ENCODE measurements at places on chromosomes 5 and 9. TPM values are rescaled to one million over a fixed set of nuclear protein-coding genes. Genes with fewer than 3 reads are reported as not detected.

GRCh38 chr5:14582797-14583137, 1.2 kb downstream of the OTULINL start:
- H3K36me3 ChIP-seq: no peaks in the 10 kb centered on the region
- H3K4me3 ChIP-seq: peak overlapping the region; percentile 74
- H3K27ac ChIP-seq: peak overlapping the region; percentile 62
- H3K4me1 ChIP-seq: no peaks in the 10 kb centered on the region

GRCh38 chr5:96149546-96149945, 187.9 kb upstream of the ELL2 start:
- H3K36me3 ChIP-seq: no peaks in the 10 kb centered on the region
- DNase-seq: no peak
- H3K4me1 ChIP-seq: no peaks in the 10 kb centered on the region
- H3K27ac ChIP-seq: no peak overlapping the region

GRCh38 chr9:131033269-131034224, 24.6 kb downstream of the LAMC3 start:
- H3K4me1 ChIP-seq: no peaks in the 10 kb centered on the region
- no peaks in the 10 kb centered on the region for H3K36me3 ChIP-seq
- H3K27me3 ChIP-seq: no peaks in the 10 kb centered on the region
- no peak for DNase-seq
- H3K4me3 ChIP-seq: no peak overlapping the region
- H3K27ac ChIP-seq: no peak overlapping the region

- no peaks in the 10 kb centered on the region for H3K27me3 ChIP-seq
These were observed 102.7 kb downstream of the HSPA4 start for GRCh38 chr5:133154274-133155075.

- no peak overlapping the region for H3K4me3 ChIP-seq
- H3K36me3 ChIP-seq: peaks cover 34% of the 10 kb centered on the region
- no peak overlapping the region for H3K27ac ChIP-seq
- no peak for DNase-seq
- H3K27me3 ChIP-seq: no peaks in the 10 kb centered on the region
These were observed 8.2 kb downstream of the SQSTM1 start for GRCh38 chr5:179828756-179829421.

DNA sequence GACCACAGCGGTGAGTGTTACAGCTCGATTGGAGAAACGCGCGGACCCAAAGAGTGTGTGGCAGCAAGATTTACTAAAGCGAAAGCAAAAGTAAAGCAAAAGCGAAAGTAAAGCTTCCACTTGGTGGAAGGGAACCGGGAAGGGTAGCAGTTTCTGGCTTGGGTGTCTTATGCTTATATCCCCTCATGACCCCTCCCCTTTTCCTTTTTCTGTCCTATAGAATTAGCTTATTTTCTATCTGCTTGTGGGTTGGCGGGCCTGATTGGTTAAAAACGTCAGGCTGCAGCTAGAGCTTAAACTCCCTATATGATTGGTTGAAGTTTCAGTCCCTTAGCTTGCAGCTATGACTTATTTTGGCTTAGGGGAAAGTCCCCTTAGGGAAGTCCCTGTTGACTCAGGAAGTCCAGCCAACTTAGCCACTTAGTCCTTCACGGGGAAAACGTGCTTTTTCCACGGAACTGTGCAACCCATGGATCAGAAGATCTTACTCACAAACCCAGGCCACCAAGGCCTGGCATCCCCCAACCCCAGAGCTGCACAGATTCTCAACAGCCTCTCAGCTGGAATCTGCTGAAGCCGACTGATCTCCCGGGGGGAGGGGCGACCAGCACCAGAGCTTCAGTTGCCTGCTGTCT, 114.2 kb upstream of the ADAMTS16 start:
- no peak for DNase-seq
- no peaks in the 10 kb centered on the region for H3K27me3 ChIP-seq
- H3K27ac ChIP-seq: no peak overlapping the region
- H3K4me3 ChIP-seq: no peak overlapping the region
- H3K36me3 ChIP-seq: no peaks in the 10 kb centered on the region
- no peaks in the 10 kb centered on the region for H3K4me1 ChIP-seq

GRCh38 chr9:131693651-131694597, 46.0 kb downstream of the RAPGEF1 start:
- no peak for DNase-seq
- no peaks in the 10 kb centered on the region for H3K27me3 ChIP-seq
- H3K36me3 ChIP-seq: no peaks in the 10 kb centered on the region
- H3K4me3 ChIP-seq: no peak overlapping the region

- H3K36me3 ChIP-seq: no peaks in the 10 kb centered on the region
- H3K27me3 ChIP-seq: no peaks in the 10 kb centered on the region
- DNase-seq: no peak
- no peak overlapping the region for H3K4me3 ChIP-seq
- H3K27ac ChIP-seq: no peak overlapping the region
- H3K4me1 ChIP-seq: no peaks in the 10 kb centered on the region
These were observed 57.1 kb downstream of the SUB1 start for GRCh38 chr5:32642276-32643002.

- no peak overlapping the region for H3K4me3 ChIP-seq
- no peaks in the 10 kb centered on the region for H3K27me3 ChIP-seq
- H3K36me3 ChIP-seq: no peaks in the 10 kb centered on the region
- no peak overlapping the region for H3K27ac ChIP-seq
These were observed 280.2 kb downstream of the IRX2 start for GRCh38 chr5:2471152-2471879.

DNA sequence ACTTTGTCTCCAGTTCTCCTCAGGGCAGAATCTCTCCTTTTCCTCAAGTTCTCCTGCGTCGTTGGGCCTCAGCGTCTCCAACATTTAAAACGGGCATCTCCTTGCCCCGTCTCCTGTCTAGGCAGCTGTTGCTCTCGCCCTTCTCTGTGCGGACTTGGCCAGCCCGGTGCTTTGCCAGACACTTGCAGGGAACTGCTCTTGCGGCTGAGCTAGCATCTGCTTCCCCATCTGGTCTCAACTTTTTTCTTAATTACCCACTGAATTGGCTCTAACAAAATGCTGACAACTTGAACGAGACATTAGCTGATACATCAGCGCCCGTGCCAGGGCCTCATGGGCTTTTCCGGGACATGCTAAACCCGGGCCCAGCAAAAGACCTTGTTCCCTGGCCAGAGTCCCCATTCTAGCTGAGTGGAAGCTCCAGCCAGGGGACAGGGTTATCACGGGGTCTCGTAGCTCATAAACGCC, 25.1 kb downstream of the ZNF618 start:
- no peaks in the 10 kb centered on the region for H3K36me3 ChIP-seq
- H3K27ac ChIP-seq: no peak overlapping the region
- H3K27me3 ChIP-seq: no peaks in the 10 kb centered on the region
- no peak for DNase-seq
- H3K4me3 ChIP-seq: no peak overlapping the region
- no peaks in the 10 kb centered on the region for H3K4me1 ChIP-seq

DNA sequence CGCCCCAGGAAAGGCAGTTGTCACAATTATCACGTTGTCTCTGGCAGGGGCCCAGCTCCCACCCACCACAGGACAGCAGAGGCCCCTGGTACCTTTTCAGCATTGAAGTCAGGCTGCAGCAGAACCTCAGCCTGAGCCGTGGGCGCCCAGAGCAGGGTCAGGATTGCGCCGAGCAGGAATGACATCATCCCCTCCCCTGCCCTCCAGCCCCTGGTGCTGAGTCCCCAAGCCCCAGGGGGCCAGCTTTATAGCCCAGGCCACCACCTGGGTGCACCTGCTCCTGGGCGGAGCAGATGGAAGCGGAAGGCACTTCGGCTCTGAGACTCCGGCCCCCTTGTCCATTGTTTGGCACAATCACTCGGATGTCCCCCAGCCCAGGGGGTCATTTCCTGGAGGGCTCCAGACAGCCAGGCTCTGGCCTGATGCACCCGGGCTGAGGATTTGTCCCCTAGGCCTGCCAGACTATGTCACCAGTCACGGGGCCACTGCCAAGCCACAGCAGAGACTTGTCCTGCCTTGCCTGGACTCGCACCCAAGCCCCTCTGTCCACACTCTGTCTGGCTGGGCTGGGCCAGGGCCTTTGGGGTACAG, at the start of gene LCN15:
TSS of gene LCN15 (minus strand) at position 218 of the 591 bp plus-strand sequence. CDS start at position 188, 30 bp downstream.
- no peak within 1 kb of the TSS for H3K27ac ChIP-seq
- no peak within 1 kb of the TSS for H3K4me3 ChIP-seq

DNA sequence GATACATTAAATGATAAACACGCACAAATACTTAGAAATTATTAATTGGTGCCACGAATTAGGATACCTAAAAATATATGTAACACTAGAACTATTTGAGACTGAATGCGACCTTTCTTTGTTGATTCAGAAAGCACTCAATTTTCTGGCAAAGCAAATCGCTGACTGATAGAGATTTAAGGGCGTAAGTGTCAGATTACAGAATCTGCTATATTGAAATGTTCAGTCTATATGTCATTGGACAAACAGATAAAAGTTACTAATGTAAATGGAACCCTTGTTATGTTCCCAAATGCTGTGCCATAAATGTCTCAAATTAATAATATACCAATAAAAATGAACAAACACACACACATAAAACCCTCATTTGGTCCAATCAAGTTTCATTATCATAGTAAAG, 137.9 kb downstream of the MPDZ start:
- no peaks in the 10 kb centered on the region for H3K4me1 ChIP-seq
- H3K27me3 ChIP-seq: no peaks in the 10 kb centered on the region
- no peak overlapping the region for H3K4me3 ChIP-seq
- DNase-seq: no peak

GRCh38 chr5:126124706-126125345, 298.4 kb upstream of the GRAMD2B start:
- no peak for DNase-seq
- H3K4me3 ChIP-seq: no peak overlapping the region
- H3K4me1 ChIP-seq: no peaks in the 10 kb centered on the region

- H3K4me3 ChIP-seq: no peak overlapping the region
- H3K36me3 ChIP-seq: no peaks in the 10 kb centered on the region
- H3K27me3 ChIP-seq: no peaks in the 10 kb centered on the region
- H3K4me1 ChIP-seq: peaks cover 20% of the 10 kb centered on the region
These were observed 162.0 kb downstream of the C9orf50 start for GRCh38 chr9:129458663-129459546.

DNA sequence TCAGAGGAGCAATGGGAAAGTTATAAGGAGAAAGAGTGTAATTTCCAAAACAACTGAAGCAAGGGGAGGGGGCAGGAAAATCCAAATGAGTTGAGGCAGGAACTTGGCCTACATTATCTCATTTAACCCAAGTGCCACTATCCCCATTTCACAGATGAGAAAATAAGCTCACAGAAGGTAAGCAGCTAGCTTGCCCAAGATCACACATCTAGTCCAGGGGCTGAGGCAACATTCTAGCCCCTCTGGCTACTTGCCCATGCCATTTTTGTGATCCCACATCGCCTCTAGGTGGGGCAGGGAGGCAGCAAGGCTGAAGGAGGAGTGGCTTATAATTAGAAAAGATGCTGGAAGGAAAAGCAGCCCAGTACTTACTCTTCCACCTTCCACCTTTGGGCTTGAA, 2.6 kb upstream of the PSIP1 start:
- H3K36me3 ChIP-seq: no peaks in the 10 kb centered on the region
- no peak overlapping the region for H3K4me3 ChIP-seq
- H3K4me1 ChIP-seq: no peaks in the 10 kb centered on the region
- no peak overlapping the region for H3K27ac ChIP-seq
- H3K27me3 ChIP-seq: no peaks in the 10 kb centered on the region

DNA sequence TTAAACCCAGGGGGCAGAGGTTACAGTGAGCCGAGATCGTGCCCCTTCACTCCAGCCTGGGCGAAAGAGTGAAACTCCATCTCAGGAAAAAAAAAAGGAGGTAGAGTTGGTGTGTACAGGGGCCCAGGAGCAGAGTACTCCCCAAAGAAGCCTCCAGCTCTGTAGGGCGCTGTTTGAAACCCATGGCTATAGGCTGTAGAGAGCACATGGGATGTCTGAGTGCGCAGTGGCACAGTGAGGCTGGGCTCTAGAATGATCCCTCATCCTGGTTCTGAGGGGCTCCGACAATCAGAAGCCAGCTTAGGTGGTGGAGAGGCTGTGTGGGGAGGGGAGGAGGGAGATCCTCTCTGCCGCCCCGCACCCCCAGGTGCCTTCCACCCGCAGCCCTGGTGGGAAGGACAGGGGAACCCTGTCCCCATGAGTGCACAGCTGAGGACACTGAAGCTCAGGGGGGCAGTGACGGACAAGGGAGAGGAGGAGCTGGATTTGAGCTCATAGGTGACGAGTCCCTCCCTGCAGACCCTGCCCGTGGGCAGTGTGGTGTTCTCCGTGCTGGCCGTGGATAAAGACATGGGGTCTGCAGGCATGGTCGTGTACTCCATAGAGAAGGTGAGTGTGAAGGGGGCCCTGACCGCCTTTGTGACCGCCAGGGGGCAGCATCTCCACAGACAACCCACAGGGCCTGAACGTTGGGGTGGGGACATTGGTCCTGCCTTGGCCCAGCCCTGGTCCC, 24.6 kb downstream of the CDHR2 start:
- H3K4me1 ChIP-seq: no peaks in the 10 kb centered on the region
- no peaks in the 10 kb centered on the region for H3K27me3 ChIP-seq
- no peak overlapping the region for H3K27ac ChIP-seq

The MSX2 gene
- total RNA-seq: 0.88 TPM

The PPP2R2B gene
- 0.93 TPM for total RNA-seq

The WDR38 gene
- not detected for total RNA-seq

The SPOCK1 gene
- total RNA-seq: 8.5 TPM

The TAF11L10 gene
- total RNA-seq: not detected

The ORM1 gene
- total RNA-seq: 10.3 TPM

The CDH6 gene
- 0.52 TPM for total RNA-seq

Measured in colonic mucosa (tissue), 4 donors.